BJ (cell line): ENCODE measurements at places on chromosomes 16 and 17.

DNA sequence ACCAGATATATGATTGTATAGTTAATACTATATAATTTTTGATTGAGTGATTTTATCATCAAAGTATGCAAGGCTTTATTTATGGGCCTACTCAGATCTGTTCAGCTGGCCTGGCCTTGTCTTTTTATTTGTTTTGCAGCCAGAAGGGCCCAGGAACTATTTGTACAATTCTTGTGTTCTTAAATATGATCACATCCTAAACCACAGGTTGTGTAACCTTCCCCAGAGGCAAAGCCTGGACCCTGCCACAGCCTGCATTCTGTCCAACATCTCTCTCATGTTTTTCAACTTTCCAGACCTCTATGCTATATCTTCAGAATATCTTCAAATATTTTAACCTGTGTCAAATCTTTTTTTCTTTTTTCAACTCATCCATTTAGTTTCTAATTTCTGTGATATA, 410.4 kb upstream of the MON1B start:
- DNase-seq: no peak

DNA sequence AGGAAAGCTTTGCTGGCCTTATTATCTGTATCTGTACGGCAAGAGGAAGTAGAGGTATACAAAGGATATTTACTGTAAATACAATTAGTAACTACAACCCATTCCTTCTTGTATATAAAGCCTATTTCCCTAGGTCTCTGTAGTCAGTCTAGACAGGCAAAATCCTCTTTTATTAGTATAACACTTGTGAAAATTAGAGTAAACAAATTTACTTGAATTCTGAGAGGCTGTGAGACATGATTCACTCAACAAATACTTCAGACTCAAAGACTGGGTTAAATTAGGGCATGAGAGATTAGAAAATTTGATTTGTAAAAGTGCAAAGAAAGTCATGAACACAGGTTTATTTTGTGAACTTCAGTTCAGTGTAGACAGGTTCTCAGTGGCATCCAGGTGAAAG, 30.9 kb upstream of the CDH8 start:
- no peak for DNase-seq

DNA sequence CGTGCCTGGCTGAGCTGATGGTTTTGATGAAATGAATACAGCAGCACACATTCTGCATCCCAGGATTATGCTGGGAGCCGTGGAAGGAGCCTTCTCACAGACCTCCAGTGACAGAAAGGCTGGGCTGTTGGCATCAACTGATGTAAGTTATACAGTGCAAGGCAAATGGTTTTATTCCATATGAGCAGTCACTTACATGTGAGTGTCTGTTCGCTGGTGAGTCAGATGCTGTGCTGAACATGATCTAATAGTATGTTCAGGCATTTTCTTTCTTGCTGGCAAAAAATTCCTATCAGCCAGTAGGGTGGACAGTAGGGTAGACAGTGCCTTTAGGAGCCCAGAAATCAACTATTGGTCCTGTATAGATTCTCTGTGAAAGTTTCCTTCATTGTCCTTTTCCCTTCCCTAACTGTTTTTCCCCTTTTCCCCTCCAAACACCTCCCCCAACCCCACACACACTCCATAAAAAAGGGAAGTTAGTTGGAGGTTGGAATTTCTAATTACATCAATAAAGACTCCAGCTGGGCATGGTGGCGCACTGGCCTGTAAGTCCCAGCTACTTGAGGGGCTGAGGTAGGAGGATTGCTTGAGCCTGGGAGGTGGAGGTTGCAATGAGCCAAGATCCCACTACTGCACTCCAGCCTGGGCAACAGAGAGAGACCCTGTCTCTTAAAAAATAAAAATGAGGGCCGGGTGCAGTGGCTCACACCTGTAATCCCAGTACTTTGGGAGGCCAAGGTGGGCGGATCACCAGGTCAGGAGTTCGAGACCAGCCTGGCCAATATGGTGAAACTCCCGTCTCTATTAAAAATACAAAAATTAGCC, 36.2 kb downstream of the LDHD start:
- no peak for DNase-seq

- peak; percentile 50 for DNase-seq
Measured at GRCh38 chr17:37476431-37477120, 13.1 kb upstream of the DUSP14 start.

GRCh38 chr17:6350806-6351205, 84.1 kb downstream of the AIPL1 start:
- no peak for DNase-seq
